GF-D8 (cell line): ENCODE measurements at places on chromosomes 2 and 18.

DNA sequence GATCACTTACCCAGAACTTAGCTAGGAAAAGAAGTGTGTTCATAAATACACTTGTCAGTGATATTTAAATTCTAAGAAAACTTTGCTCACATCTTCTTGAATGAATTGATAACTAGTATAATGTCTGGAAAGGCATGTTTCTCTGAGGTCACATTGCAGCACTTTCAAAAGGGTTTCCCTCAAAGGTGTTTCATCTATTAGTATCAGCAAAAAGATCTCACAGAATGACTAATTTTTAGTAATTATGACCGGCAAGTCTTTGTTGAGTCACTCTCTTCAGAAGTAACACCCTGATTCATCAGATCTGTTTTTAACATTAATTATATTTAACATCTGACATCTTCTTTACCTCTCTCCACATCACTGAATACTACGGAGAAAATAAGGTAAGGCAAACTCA is 222.3 kb downstream of the IKZF2 start:
- no peak for DNase-seq

DNA sequence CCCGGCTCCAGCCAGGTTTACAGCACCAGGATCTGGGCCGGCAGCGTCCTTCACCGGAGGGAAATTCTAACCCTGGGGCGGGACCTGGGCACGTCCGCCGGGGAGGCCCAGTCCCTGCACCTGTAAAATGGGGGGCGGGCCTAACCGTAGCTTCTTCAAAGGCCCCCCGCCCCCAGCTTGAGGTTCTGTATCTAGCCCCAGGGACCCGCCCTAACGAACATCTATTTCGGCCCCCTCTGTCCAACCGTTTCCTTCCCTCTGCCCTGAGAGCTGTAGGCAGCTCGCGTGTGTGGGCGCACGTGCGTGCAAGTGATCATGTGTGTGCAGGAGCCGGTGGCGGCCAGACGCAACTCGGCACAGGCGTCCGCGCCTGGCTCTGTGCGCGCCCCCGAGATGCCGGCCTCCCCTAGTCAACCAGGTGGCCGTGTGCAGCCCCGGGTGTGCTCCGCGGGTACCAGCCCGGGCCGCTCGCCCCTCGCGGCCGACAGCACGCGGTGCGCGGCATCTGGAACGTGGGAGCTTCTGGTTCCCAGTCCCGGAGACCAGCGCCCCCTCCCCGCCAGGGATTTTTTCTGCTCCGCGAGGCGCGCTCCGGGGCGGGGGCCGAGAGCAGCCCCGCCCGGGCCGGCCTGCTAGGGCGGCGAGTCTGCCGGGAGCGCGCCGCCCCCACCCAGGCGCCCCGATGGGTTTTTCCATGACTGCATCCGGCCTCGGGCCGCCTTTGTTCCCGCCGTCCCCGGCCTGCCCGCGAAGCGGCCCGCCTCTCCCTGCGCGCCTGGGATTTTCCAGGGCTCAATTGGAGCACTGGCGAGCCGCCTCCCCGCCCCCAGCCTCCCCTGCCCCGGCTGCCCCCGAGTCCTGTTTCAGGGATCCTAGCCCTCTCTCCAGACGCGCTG is 21.2 kb downstream of the TEX44 start:
- DNase-seq = peak; percentile 92

GRCh38 chr2:230230087-230230486 is 4.6 kb downstream of the SP140 start:
- DNase-seq = no peak

DNA sequence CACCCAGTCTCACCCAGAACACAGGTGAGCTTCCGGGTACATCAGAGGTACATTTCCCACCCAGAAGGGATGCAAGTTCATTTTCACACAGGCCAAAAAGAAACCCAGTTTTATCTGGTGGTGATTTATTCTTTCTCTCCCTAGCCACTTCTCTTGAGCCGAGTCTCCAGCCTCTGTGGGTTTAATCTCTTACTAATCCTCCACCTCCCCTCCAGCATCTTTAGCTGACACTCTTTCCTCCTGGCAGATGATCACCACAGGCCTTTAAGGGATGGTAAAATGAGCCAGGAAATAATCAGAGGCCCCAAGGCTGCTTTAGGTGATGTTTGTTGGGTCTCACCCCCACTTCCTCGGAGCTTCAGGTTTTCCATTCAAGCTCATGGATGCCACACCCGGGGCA is 145.7 kb upstream of the DLX2 start:
- no peak for DNase-seq

DNA sequence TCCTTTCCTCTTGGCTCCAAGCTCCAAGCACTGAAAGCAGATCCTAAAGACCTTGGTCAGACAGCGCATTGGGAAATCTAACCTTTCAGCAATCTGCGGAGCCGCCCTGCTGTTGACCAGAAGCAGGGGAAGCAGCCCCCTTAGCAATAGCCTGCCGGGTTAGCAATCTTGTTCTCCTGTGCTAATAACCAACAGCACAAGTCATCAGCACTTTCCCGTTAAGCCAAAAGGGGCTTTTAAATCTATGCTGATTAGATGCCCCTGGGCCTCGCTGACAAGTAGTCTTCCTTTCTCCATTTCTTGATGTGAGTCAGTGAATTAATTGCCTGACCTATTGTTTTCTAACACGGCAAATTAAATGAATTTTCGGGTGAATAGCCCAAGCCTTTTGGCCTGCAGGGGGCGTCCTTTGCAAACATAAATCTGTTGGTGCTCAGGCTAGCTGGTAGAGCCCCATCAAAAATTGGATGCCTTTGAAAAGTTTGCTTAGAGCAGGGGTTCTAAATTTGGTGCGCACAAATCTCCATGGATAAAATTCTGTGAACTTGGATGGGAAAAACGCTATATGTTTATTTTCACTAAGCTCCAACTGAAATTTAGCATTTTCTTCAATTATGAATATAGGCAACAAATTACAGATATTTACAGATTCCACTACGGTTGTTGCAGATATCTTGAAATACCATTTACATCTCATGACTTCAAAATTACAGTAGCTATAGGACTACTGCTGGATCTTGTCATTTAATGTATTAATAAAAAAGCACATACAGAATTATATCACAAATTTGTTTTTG is 24.6 kb downstream of the MAIP1 start:
- DNase-seq = no peak
